ENCODE measurements at places on chromosomes 7 and 10.

DNA sequence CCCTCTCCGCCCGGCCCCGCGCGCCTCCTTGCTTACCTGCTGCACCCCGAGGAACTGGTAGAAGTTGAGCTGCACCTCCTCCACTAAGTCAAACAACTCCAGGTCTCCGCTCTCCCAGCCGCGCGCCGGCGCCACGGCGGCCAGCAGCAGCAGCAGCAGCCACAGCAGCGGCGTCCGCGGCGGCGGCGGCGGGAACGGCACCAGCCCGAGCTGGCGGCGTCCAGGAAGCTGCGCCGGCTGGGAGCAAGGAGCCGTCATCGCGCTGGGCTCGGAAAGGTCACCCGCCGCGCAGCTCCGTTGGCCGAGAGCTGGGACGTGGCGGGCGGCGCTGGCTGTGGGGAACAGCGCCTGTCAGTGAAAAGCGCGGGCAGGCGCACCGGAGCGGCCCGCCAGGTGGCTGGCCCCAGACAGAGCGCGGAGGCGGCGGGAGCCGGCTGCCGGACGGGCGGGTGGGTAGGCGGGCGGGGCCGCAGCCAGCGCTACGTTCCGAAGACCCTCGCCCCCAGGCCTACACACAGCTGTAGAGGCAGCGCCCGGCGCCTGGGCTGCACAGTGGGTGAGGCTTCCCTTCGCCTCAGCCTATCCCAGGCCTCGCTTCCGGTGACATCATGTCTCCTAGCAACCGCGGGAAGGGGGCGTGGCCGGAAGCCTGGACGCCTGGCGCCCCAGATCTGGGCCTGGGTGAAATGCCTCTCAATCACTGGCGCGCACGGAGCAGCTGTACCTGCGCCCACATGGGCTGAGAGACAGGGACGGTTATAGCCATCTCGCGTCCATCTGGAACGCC lies at the start of gene DNAJC1:
DNAJC1 (minus strand) TSS at position 554 of the 787 bp plus-strand sequence; CDS start at position 258, 296 bp downstream.
- DNase-seq, result peak; percentile 95

DNA sequence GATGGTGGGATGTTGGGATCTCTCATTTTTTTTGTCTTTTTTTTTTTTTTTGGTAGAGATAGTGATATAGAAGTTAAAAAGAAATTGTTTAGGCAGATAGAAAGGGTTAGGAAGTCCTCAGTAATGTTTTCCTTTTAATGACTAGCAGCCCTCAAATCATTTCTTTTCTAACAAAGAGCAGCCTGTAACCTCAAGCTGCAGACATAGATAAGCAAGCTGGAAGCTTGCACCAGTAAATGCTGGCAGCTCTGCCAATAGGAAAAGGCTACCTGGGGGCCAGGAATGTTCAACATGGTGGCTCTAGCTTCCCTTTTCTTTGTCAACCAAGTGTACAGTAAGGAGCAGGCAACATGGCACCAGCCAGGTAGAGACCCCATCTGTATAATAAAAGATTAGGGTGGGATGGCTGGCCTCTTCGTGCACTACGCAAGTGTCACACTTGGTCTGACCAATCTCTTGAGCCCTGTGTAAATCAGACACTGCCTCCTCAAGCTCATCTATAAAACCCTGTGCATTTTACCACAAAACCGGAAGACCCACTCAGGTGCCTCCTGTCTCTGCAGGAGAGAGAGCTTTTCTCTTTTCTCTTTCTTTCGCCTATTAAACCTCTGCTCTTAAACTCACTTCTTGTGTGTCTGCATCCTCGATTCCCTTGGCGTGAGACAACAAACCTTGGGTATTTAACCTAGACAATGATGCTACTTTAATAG lies 212.9 kb downstream of the SNX10 start:
- no peak for DNase-seq

DNA sequence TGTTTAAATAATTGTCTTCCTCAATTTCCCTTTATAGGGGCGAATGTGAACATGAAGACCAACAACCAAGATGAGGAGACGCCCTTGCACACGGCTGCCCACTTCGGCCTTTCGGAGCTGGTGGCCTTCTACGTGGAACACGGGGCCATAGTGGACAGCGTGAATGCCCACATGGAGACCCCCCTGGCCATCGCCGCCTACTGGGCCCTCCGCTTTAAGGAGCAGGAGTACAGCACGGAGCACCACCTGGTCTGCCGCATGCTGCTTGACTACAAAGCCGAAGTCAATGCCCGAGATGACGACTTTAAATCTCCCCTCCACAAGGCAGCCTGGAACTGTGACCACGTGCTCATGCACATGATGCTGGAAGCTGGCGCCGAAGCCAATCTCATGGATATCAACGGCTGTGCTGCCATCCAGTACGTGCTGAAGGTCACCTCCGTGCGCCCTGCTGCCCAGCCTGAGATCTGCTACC lies 42.1 kb downstream of the ASB4 start:
- DNase-seq, result no peak

GRCh38 chr7:12861070-12861469 lies 173.6 kb downstream of the ARL4A start:
- DNase-seq, result no peak

DNA sequence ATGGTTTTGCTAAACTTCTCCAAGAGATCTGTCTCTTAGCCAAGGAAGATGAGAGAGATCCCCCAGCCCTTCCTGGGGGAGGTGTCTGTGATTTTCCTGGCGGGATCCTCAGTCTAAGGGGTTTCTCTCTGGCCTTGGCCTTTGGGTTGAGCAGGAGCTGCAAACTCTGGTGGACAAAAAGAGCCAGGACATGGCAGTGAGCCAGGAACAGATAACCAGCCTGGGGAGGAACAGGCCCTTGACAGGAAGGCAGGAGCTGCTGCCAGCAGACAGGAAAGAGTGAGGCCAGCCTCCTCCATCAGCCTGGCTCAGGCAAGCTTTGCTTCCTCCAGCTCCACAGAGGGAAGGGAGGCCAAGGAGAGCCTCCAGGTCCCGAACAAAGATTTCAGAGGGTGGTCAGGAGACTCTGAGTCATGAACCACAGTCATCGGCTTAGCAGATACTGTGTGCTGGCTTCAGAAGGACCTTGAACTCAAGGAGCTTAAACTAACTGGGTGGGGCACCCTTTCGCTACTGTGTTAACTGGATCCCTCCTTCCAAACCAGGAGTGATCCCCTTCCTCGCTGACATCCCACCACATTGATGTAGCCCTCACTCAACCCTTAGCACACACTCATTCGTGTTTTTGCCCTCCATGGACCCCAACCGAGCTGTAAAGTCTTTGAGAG lies 34.7 kb downstream of the DDIT4 start:
- no peak for DNase-seq

DNA sequence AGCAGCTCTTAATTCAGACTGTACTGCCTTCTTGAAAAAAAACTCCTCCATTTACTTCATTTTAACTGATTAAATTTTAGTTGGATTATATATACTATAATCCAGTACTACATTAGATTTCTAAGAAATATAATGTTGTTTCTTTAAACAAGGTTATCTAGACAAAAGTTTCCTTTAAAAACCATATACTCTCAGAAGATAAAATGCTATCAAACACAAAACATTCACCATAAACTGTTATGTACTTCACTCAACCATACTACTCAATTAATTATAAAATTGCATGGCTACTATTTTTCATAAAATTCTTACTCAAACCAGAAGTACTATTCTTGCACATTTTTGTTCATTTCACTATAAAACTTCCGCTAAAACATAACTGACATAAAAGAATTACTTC lies 12.7 kb downstream of the GPR22 start:
- no peak for DNase-seq

DNA sequence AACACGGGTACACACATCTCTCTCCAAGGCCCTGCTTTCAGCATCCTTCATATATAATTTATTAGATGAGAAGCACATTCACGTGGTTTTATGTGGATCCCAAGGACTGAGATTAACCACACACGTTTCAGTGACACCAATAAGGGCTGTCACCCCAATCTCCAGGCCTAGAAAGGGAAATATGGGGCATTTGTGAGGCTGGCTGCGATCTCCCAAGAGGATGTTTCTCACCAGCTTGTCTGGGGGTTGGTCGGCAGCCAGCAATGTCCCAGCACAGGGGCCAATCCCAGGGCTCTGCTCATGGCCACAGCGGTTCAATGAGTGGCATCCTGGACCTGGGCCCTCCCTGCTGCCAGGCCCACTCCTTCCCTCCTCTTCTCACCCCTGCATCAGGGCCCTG lies 115.5 kb downstream of the ITIH5 start:
- DNase-seq, result no peak

DNA sequence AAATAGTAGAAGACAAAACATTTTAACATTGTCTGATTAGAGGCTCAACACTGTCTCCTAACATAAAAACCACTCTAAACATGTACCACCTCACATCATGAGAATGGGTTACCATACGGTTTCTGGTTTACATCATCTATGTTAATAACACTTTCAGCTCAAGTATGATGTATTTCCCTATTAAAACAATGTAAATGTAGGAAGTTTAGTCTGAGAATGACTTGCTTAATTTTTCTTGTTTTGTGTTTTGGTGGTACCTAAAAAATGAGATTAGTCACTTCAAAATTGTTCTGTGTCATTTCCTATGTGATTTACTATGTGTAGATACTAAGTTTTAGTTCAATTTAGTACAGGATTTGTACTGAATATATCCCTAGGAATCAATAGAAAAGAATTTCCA lies 195.8 kb upstream of the SEMA3C start:
- DNase-seq, result no peak

DNA sequence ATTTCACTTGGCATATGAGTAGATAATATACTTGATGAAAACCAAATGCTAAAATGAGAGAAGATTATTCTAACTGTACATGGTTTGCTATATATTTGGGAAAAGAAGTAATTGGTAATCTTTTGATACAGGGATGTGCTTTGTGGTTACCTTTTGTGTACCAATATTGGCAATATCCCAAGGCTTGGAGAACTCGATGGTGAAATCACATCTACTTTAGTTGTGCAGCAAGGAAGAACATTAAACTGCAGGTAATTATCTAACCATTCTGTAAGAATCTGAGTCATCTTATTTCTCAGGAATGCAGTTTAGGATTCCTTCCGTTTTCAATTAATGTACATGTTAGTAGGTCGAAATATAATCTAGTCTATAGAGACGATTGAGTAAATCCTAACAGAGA lies 64.1 kb downstream of the SRI start:
- DNase-seq, result no peak

- DNase-seq, result no peak
Measured at GRCh38 chr10:45052700-45053099, 52.0 kb downstream of the ZNF22 start.

DNA sequence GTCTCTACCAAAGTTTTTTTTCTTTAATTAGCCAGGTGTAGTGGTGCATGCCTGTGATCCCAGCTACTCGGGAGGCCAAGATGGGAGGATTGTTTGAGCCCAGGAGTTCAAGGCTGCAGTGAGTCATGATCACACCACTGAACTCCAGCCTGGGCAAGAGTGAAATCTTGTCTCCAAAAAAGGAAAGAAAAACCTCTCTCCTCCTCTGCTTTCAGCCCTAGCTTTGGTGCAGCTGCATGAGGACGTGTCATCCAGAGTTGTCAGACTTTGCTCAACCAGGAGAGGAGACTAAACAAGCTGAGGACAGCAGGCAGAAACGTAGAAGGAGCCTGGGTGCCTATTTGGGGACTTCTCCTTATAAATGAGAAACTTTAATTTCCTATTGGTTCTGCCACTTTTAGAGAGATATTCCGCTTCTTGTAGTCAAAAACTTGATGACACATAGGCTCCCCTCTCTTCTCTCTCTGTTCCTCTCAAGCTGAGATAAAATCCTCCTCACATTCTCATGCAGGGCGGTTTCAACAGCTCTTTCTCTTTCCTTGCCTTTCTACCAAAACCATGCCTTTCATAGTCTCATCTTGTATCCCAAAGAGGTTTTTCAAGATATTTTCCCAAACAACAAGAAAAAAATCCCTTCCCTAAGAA lies 205.4 kb downstream of the ARHGAP12 start:
- no peak for DNase-seq

DNA sequence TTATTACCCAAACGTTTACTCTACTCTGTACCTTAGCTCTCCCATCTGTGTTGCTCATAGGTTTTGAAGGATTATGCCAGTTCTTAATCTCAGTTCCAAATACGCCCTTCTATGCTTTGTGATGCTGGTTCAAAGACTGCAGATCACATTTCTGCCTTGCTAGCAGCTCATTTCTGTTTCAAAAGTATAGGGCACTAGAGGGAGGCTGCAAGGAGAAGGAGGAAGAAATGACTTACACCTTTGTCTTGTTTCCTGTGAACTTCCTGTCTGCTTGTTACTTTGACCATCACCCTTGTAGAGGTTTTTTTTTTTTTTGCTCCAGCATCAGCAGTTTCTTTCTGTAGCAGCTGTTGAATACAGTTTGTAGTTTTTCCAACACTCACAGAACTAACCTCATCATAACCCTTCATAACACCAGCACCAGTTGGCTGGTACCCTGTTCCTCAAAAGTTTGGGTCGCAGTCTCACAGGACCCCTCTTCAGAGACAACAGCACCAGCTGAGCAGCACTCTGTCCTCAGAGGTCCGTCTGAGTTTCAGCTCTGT lies 16.5 kb downstream of the SLK start:
- peak; percentile 40 for DNase-seq

DNA sequence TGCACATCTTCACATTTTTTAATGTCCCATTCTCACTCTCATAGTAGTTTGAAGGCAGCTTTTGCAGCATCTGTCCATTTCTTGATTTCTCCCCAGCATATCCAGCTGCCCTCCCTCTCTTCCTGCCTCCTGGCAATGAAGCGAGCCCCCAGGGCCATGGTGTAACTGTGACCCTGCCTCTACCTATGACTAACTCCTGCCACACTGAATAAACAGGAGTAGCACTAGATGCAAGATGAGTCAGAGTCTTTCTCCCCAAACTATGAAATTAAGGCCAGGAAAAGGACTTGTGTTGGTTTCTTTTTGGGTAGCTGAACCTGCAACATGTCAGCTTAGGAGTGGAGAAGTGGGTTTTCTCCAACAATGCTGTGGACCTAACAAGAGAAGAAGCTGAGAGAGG lies 329.0 kb downstream of the RNLS start:
- DNase-seq, result no peak

DNA sequence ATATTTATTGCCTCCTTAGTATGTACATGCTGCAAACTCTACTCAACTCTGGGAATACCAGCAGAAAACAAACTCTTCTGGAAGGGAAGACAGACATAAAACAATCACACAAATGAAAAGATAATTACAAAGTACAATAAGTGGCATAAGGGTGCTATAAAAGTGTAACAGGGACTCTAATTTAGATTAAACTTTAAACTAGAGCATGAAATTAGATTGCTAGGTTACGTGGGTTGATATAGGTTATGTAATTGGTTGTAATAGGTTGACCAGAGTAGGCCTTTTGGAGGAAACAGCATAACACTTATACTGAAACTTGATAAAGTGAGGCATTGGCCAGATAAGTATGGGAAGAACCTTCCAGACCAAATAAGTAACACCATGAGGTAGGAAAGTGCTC lies 26.2 kb upstream of the DKK1 start:
- no peak for DNase-seq

- no peak for DNase-seq
Measured at GRCh38 chr10:7288060-7288690, 122.7 kb downstream of the SFMBT2 start.

Measured in GM10248 (cell line).